ENCODE measurements at places on chromosomes 6 and 20.

DNA sequence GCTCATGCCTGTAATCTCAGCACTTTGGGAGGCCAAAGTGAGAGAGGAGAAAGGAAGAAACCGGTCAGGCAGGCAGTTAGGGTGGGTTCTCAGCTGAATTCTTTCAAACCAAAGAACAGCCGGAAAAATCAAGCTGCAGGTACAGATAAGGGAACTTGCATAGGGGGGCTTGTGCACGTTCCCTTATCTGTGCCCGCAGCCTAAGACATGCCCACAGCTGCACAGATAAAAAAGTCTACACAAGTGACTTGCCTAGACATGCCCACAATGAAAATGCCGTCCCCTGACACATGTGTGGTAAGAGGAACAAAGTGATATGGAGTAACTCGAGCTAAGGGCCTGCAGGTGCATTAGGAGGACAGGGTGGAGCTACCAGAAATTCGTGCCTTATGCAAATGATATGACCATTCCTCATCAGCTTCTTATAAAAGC is 175.8 kb upstream of the SALL4 start:
- no peak for DNase-seq

DNA sequence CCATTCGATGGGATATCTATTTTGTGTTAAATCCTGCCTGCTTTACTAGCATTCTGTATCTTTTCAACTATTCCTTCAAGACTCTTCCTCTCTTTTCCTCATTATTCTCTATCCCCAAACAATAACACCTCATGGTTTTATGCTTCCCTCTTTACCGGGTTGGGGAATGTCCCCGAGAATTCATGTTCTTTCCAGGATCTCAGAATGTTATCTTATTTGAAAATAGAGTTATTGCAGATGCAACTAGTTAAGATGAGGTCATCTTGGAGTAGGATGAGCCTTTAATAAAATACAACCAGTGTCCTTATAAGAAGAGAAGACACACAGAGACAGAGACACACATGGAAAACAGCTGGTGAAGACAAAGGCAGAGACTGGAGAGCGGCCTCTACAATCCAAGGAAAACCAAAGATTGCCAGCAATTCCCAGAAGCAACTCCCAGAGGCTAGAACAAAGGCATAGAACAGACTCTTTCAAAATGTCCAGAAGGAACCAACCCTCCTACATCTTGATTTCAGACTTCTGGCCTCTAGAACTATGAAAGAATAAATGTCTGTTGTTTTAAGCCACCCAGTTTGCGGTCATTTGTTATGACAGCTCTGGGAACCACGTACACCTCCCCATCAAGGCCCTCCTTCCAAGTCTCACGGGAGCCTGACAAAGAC is 126.8 kb upstream of the TNFAIP3 start:
- DNase-seq: no peak

DNA sequence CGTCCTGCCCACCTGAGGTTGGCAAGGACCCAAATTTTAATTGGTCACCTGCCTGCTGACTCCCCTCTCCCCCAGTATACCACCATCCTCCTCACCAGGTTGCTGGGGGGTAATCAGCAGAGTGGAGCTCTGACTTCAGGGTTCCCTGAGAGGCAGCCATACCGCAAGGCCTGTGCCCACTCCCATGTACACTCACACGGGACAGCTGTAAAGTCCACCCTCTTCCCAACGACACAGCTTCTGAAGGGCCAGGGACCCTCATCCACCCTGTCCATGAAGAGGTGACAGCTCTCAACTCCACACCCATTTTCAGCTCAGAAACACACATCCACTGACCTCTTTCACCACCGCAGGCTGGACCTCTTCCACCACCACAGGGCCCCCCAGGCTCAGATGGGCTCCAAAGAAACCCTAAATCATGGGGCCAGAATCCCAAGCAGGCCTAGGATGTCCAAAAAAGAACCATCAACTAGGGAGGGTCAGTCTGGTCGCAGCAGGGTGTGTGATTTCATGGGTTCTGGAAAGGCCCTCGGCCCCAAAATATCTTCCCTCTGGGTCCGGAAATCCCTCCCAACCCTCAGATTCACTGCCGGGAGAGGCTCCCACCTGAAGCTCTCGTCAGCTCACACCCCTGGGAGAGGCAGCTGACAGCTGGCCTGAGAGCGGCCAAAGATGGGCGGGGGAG is 30.0 kb downstream of the TFEB start:
- DNase-seq: no peak

DNA sequence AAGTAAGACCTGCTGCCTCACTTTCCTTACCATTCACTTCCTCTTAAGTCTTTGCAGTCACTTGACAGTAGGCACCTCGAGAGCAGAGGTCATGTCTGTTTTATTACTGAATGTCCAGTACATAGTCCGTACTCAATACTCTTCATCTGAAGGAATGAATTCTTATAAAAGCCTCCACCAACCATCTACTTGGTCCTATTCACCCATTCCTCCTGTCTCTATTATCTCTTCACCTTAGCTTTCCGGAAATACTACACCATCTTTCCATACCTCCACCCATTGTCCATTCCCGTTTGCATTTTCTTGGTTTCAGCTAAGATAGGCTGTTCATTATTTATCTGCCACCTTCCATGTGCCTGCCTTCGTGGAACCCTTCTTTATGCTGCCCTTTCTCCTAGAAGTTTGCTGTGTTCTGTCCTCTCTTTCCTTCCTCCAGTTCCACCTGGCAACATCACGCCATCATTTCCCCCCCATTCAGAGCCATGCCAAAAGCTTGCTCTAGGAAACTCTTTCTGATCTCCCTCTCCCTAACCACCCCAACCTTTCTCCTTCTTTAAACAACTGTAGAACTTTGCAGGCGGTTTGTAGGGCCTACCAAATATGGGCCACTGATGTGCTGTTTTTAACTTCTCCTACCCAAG is 38.3 kb downstream of the ENPP1 start:
- DNase-seq: no peak

DNA sequence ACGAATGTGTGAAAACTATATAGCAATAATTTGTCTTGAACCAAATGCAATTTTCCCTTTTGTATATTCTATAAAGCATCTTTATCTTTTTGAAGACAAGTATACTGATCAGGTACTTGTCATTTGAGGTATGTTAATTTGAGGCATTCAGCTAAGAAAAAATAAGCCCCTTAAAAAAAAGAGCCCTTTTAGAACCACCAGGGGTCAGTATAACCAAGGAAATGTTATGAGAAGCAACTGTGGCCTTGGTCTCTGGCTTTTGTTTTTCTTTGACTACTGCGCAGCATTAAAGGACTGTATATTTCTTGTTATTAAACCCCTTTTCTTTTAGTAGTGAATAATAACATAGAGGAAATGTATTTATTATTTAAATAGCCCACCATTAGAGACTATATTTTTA is 43.1 kb downstream of the CD109 start:
- DNase-seq: peak; percentile 64

DNA sequence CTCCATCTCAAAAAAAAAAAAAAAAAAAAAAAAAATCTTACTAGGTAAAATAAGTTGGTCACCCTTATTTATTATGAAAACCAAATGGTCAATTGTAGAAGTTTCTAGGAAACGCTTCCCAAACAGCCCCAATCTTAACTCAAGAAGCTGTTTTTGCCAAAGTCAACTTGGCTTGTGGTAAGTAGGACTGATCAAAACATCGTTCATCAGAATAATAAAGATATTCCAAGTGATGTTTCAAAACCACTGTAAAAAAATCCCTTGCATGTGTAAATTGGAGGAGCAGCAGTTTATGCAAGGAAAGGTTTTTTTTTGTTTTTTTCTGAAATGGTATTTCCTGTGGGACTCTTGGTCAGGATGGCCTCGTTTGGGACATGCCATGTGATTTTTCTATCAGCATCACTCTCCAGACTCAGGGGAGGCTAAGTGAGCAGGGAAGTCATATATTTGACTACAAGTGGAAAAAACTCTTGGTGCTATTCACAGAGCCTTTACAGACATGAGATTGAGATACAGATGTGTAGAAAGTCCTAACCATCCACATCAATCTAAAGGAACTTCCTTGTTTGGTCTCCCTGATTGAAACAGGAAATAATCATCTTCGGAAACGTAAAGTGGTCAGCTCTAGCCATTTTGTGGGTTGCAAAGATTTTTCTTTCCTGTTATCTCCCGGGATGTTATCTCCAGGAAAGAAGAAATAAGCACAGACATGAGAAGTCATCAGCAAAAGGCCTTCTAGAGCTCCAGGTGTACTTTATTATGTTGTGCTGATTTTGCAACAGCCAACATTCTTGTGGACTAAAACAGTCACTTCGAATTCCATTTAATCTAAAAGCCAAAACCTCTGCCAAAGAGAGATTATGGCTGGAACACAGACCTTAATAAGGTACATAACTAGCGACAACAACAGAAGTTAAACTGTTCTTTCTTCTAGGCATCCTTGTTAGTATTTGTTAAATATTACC is 177.8 kb downstream of the EDN1 start:
- DNase-seq: no peak

DNA sequence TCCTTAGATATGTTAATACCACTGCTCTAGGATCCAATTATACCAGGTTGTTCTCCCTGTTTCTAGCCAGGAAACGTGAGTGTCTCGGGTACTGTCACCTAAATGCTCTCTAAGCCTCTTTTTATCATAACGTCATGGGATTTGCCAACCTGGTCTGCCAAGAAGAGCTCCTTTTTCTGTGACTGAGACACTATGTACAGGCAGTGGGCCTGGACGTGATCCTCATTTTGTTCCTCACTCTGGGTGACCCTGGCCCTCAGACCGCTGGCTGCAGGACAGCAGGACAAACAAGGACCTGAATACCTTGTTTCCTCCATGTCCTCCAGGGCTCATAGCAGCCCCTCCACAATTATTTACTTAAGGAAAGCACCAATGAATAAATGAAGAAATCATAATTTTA is 69.1 kb downstream of the CD164 start:
- DNase-seq: no peak

DNA sequence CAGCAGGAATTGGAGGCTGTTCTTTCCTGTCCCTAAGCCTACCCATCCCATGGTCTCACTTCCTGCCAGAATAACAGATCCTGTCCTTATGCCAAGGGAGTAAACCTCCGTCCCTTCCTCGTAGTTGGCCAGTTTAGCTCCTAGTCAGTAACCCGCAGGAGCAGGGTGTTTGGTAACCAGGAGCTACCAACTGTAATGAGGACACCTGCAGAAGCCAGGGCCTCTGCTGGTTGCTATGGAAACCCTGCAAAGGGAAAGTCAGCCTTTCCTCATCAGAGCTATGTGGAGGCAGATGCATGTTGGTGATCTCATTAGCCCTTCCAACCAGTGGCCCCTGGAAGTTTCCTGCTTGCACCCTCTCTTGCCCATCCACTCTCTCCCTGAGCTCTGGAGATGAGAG is 368.2 kb upstream of the SULF2 start:
- no peak for DNase-seq

DNA sequence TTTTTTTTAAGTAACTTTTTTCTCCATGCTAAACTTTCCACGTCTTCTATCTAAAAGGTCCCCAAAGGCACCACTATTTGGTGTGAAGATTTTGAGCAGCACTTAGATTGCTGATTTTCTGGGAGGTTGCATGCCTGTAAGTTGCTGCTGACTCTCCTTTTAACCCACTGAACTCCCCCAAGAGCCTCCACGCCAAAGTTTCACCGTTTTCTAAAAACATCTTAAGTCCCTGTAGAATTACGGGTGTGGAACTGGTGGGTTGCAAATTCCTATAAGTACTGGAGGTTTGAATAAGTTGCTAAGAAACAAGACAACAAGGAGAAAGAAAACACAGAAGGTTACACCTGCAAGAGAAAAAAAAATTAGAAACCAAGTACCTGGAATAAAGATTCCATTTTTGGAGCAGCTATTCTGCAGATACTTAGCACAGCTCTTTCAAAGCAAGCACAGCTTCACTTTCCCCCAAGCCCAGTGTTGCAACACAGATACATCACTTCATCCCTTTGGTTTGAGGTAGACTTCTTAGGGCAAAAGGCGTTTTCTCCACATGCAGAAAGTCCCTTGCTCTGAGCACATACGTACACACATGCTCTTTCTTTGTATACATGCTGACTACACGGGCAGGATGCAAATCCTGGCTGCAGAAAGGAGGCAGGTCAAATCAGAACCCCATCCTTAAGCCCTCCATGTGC is 5.0 kb downstream of the JAG1 start:
- DNase-seq: no peak

DNA sequence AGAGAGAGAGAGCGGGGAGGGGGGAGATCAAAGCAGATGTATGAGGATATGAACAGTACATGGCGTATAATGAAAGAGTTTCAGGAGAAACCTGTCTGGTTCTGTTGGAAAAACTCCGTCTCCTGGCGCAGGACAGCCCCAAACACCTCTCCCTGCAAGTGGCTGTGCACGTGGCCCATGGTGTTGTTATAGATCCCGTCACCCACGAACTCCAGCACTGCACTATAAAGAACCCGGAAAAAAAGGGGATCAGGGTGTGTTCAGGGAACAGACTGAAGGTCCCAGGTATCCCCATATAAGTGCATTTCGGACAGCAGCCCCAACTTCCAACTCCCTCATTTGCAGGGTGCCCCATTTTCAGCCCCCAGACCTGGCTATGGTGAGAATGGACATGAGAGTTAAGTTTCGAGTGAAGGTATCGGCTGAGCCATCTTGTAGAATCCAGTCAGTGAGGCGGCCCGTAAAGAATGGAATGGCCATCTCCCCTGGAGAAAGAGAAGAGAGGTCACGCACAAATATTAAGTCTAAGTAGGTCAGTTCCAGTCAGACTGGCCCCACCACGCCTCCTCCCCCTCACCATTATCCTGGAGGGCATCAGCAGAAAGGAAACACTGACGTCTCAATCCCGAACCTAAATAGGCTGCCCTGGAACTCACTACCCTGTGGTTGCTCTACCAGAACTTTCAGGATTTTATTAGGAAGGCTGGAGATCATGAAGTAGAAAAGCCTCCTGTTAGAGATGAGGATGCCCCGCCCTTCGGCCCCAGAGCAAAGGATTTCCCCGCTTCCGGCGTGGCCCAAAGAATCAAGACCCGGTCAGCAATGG is 1.3 kb downstream of the TAP1 start:
- DNase-seq: no peak

DNA sequence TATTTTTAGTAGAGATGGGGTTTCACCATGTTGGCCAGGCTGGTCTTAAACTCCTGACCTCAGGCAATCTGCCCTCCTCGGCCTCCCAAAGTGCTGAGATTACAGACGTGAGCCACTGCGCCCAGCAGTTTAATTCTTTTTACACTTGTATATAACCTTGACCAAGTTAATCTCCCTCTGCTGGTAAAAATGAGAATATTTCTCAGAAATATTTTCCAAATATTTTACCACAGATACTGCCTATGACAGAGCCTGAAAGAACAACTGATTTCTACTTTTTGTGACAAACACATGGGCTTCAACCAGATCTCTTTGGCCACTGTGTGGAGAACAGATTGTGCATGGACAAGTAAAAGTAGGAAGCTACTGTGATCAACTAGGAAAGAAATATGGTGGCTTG is 21.2 kb upstream of the NHSL1 start:
- no peak for DNase-seq

Measured in kidney capillary endothelial cell (primary cell).